BJ (cell line): ENCODE measurements at places on chromosomes 3 and 15. TPM values are rescaled to one million over a fixed set of nuclear protein-coding genes. Genes with fewer than 3 reads are reported as not detected.

The ERICH6 gene
- polyA plus RNA-seq = not detected in 2 replicates

- no peak for DNase-seq
Measured at GRCh38 chr15:41851167-41851523, 12.5 kb downstream of the PLA2G4B start.

DNA sequence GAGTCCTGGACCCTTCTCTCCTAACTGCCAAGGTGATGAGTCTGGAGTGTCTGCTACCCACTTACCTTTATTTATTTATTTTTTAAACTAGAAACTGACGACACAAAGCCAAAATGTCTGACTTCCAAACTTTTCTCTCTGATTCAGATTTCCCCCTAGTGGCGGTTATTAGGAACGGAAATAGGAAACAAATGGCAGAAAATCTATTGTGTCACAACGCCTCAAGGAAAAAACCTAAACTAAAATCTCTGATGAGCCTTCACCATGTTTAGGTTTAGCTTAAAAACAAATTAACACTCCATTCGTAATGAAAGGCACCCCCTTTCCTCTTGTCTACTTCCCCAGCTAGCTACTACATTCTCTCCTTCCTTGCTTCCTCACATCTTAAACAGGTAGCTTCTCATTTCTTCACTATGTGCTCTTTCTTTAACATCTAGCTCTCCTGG lies 94.0 kb upstream of the MEX3B start:
- DNase-seq = no peak

DNA sequence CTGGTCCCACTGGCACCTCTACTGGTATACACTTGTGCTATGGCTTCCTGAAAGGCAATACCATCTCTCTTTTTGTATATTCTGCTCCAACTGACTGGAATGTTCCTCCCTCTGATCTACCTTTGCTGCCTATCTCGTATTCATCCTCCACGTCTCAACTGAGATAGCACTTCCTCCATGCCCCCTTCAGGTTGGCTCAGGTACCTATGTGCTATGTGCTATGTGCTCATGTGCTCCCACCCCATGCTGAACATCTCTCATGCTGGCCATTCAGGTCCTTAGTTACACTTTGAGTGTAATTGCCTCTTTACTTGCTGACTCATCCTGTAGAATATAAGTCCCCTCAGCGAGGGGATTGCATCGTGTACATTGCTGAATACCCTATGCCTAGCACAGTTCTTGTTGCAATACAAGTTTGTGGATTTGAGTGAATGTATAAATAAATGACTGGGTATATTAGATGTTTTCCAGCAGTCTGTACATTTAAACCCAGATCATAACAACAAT lies 156.9 kb downstream of the SOX2 start:
- DNase-seq = no peak

DNA sequence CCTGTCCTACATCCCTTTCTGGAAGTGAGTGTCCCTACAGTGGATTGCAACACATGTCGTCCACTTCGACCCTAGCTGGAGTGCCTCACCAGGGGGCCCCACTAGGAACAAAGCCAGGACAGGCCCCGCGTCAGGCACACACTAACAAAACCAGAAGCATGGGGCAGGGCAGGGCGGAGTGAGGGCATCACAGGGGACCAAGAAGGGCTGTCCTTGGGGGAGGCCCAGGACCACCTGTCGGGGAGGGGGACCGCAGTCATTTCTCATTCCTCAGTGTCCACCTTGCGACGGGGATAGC lies 21.9 kb downstream of the IDH2 start:
- DNase-seq = no peak

DNA sequence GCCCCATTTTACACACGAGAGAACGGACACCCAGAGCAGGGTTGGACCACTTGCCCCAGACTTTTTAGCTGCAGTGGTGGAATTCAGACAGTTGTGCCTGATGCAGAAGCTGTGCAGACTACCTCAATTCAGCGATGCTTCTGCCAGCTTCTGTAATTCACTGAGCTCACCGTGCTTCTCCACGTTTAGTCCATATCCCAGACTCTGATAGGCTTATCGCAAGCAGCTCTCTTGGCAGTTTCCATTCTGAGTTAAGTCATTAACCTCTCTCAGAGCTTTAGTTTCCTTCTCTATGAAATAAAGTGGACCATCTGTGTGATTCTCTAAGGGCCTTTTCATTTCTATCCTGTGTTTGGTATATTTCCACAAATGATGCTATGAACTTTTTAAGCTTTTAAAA lies 37.1 kb downstream of the ABHD17C start:
- no peak for DNase-seq

DNA sequence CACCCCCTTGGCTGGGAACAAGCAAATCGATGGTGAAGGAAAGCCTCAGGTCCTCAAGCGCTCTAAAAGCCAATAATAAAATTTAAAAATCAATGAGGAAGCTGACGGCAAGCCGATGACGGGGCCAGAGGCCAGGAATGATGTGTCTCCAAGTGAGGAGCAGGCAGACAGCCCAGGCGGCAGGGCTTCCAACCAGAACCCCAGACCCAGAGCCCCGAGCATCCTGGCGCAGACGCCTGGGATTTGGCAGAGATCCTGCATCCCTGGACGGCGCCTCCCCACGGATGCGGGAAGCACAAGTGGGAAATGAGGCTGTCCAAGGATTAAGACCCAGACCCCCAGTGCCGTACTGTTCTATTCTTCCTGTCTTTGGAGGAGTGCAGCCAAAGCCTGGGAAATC lies 123.0 kb upstream of the PROK2 start:
- no peak for DNase-seq

- DNase-seq = no peak
Measured at GRCh38 chr15:33298631-33299030, 12.1 kb upstream of the RYR3 start.

GRCh38 chr15:86664581-86664980 lies 584.9 kb downstream of the AGBL1 start:
- no peak for DNase-seq
